A549 treated with GW870086 at 1 μM for 4 hours (cell line): ENCODE measurements at places on chromosomes 2 and 18. TPM values are rescaled to one million over a fixed set of nuclear protein-coding genes. Genes with fewer than 3 reads are reported as not detected.

The ARHGAP28 gene
- 0.02 to 0.08 TPM (median 0.03 TPM) in 3 of 5 replicates, not detected in the others for total RNA-seq

The SLC39A10 gene
- 12.0 to 21.3 TPM (median 19.3 TPM) in 5 replicates for total RNA-seq

The AMER3 gene
- not detected in 5 replicates for total RNA-seq

The RAB27B gene
- 8.1 to 12.4 TPM (median 9.0 TPM) in 5 replicates for total RNA-seq

The GLI2 gene
- 16.9 to 27.3 TPM (median 22.9 TPM) in 5 replicates for total RNA-seq

The PTPN2 gene
- total RNA-seq = 18.2 to 22.2 TPM (median 20.5 TPM) in 5 replicates

The CDH19 gene
- total RNA-seq = 0.52 to 1.2 TPM (median 1.0 TPM) in 5 replicates

The CTAGE1 gene
- not detected in 5 replicates for total RNA-seq

The NPHP1 gene
- 7.0 to 9.3 TPM (median 8.3 TPM) in 5 replicates for total RNA-seq

The EFHD1 gene
- 3.3 to 4.9 TPM (median 3.6 TPM) in 5 replicates for total RNA-seq

The SERPINB3 gene
- 0.07 to 0.13 TPM (median 0.10 TPM) in 3 of 5 replicates, not detected in the others for total RNA-seq

The CDH7 gene
- 0.03 TPM in 1 of 5 replicates, not detected in the others for total RNA-seq
